ENCODE measurements at places on chromosomes 16 and 17. TPM values are rescaled to one million over a fixed set of nuclear protein-coding genes. Genes with fewer than 3 reads are reported as not detected.

The PPY gene
- total RNA-seq = 0.18 TPM

The ABCA9 gene
- total RNA-seq = 13.4 TPM

The KRT17 gene
- total RNA-seq = 1.6 TPM

The NPB gene
- total RNA-seq = 2.0 TPM

The SLC22A31 gene
- not detected for total RNA-seq

The GJD3 gene
- 0.18 TPM for total RNA-seq

The TBC1D3H gene
- total RNA-seq = not detected

The MYH8 gene
- total RNA-seq = 1,461 TPM

The RAD51D gene
- 4.2 TPM for total RNA-seq

The FCSK gene
- 7.3 TPM for total RNA-seq

The RECQL5 gene
- 14.5 TPM for total RNA-seq

The DVL2 gene
- total RNA-seq = 34.1 TPM
